IMR-90 (cell line): ENCODE measurements at places on chromosomes 1 and 21. TPM values are rescaled to one million over a fixed set of nuclear protein-coding genes. Genes with fewer than 3 reads are reported as not detected.

ST6GALNAC5 gene
- 2.8 and 3.4 TPM in 2 replicates for total RNA-seq

GRCh38 chr1:112706505-112707220 is at the start of gene RHOC:
Gene RHOC, minus strand, starts transcription at chr1:112707127. Its CDS starts 3,328 bp downstream, at chr1:112703799.
- DNase-seq: peak; percentile 56

- no peak for DNase-seq
Observed at GRCh38 chr1:40308036-40308727, 8.9 kb downstream of the COL9A2 start.

DNA sequence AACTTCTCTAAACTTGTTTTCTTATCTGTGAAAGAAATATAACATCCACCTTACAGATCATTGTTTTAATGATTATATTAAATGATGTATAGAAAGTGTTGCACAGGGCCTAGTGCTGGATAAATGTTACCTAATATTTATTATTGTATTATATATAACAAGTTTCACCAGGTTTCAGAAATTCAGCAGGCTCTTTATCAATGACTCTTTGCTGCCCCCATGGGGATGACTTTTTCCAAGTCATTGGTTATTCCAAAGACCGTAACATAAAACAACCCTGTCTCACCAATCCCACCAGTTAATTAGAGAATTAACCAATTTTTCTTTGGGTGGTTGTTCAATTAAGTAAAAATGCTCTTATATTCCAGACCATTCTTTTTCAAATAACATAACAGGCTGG is 7.3 kb upstream of the DEDD start:
- DNase-seq: peak; percentile 57

DNA sequence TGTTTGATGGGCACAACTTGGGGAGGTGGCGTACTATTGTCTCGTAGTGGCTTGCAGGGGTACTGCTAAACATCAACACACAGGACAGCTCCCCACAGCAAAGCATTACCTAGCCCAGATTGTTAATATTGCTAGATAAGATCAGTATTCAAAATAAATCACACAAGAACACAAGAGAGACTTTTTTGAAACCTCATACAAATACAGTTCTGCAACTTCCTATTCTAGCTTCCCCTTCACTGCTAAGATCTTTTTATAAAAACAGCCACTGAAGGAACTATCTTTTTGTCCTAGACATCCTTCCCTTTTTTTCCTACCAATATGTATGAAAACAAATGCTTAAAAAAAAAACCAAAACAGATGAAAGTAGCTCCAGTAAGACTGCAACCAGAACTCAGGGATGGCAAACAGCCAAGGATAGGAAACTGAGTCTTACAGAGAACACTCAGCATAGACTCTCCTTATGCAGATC is 137.8 kb upstream of the KRTAP19-8 start:
- DNase-seq: no peak

DNA sequence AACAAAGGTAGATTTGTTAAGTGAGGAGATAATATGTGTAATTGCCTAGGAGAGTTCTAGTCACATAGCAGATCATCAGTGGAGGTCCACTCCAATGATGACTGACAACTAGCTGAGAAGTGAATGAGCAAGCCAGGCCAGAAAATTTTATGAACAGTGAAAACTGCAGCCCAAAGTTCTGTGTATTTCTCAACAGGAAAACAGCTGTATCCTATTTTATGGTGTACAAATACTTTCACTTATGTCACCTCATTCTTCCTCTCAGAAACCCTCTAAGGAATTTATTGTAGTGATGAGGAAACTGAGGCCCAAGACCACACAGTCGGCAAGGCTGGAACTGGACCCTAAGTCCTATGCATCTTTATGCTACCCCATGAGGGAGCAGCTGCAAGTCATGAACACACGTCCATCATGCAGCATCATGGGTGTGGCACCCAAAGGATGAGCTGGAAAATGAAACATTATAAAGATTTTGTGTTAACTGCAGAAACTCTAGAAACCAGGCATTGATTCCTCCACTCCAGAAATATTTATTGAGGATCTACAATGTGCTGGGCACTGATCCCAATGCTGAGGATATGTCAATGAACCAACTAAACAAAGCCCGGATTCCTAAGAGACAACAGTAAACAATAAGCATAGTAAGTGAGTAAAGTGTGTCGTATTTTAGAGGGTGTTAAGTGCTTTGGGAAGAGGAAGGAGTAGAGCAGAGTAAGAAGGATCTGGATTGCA is 99.5 kb upstream of the DUSP10 start:
- no peak for DNase-seq

OR2L2 gene
- total RNA-seq: not detected in 2 replicates

ADORA3 gene
- total RNA-seq: not detected in 2 replicates

DNA sequence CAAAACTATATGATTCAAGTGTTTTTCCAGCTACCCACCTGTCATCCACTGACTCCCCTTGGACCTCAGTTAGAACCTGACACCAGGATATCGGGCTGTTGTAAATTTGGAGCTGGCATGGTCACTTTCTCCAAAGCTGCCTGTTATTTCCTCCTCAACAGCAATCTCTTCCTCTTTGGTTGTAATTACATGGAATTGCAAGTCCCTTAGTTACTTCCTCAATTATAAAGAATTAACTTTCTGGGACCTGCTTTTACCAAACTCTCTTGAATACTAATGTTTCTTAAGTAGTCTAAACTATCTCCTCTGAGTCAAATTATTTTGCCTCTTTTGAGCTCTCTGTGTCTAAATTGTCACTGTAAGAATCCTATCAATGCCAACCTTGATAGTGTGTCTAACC is 150.3 kb upstream of the SGIP1 start:
- DNase-seq: no peak

GRCh38 chr1:8281843-8282509 is 35.9 kb upstream of the SLC45A1 start:
- DNase-seq: peak; percentile 16

TDRD5 gene
- total RNA-seq: not detected in 2 replicates

- DNase-seq: no peak
Observed at GRCh38 chr1:215895276-215895675, 328.2 kb downstream of the KCTD3 start.

- DNase-seq: no peak
Observed at GRCh38 chr1:18547460-18547859, 66.7 kb downstream of the KLHDC7A start.

DNA sequence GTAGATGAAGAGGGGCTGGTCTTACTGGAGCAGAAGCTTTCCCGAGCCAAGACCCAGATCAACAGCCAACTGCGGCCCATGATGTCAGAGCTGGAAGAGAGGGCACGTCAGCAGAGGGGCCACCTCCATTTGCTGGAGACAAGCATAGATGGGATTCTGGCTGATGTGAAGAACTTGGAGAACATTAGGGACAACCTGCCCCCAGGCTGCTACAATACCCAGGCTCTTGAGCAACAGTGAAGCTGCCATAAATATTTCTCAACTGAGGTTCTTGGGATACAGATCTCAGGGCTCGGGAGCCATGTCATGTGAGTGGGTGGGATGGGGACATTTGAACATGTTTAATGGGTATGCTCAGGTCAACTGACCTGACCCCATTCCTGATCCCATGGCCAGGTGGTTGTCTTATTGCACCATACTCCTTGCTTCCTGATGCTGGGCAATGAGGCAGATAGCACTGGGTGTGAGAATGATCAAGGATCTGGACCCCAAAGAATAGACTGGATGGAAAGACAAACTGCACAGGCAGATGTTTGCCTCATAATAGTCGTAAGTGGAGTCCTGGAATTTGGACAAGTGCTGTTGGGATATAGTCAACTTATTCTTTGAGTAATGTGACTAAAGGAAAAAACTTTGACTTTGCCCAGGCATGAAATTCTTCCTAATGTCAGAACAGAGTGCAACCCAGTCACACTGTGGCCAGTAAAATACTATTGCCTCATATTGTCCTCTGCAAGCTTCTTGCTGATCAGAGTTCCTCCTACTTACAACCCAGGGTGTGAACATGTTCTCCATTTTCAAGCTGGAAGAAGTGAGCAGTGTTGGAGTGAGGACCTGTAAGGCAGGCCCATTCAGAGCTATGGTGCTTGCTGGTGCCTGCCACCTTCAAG is 57.3 kb downstream of the LAMC2 start:
- no peak for DNase-seq

DNA sequence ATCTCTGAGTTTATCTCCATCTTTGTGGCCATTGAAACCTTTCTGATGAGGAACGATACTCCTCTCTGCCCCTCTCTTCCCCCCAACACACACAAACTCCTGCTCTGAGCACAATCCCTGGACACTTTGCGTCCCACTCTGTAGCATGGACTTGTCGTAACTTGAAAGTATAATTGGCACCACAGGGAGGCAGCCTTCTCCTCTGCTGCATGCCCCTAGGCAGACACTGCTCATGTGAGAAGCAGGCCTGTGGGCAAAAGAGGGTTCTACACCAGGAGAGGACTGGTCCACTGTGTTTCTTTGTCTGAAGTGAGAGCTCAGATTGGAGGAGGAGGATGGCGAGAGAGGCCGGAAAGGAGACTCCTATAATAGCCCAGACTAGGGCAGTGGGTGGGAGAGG is 3.8 kb upstream of the PARS2 start:
- DNase-seq: peak; percentile 13

DNA sequence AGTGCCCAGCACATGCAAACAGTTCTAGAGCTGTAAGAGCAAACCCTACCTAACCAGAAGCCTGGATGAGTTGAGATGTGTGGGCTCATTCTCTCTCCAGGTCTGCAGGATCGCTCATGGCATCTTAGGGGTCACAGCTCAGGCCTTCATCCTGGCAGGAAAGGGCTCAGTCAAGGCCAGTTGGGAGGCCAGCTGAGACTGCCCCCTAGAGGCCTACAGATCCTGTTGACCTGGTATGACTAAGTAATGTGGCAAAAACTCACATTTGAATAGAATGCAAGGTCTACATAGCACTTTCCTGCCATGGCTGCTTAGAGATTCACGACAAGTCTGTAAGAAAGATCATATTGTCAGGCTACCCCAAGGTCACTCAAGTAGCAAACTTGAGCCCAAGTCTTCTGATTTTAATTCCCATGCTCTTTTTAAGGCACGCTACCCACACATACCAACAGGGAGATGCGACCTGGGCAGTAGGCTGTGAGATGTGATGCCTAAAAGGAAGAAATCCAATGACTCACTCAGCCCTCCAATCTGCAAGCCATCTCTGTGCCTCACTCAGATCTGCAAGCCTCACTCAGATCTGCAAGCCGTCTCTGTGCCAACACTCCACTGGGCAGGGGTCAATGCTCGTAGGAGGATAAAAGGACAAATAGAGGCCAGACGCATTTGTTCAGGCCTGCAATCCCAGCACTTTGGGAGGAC is 5.1 kb upstream of the CAPN8 start:
- peak; percentile 51 for DNase-seq

- DNase-seq: peak; percentile 76
Observed at GRCh38 chr1:60972841-60973364, 109.5 kb upstream of the NFIA start.

ANGPTL7 gene
- total RNA-seq: under 0.01 TPM in 1 of 2 replicates, not detected in the other

GRCh38 chr1:26959722-26960624 is at the start of gene KDF1:
Gene KDF1, minus strand, starts transcription at chr1:26960468. Its CDS starts 8,088 bp downstream, at chr1:26952380.
- DNase-seq: no peak

ADAMTS4 gene
- 0.28 and 0.72 TPM in 2 replicates for total RNA-seq

DNA sequence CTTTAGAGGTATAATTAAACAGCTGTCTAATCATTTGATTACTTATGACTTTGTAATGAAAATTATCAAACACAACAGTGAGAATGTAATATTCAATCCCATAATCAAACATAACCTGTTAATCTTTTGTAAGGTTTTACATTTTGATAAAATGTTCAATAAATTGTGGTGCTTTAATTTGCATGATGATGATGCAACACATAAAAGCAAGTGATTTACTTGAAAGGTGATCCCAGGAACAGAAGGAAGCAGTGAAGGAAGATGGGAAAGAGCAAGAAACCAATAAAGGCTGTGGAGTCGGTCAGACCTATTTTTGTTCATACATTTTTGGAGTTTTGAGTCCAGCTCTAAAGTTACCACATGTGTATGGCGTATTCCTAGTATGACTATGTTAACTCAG is 29.6 kb downstream of the ZNF695 start:
- no peak for DNase-seq

GRCh38 chr1:205009670-205010069 is 33.3 kb upstream of the CNTN2 start:
- no peak for DNase-seq

- DNase-seq: no peak
Observed at GRCh38 chr1:2588661-2589430, 2.3 kb downstream of the PRXL2B start.

WDR4 gene
- 8.6 and 11.3 TPM in 2 replicates for total RNA-seq

GRCh38 chr1:32969566-32969965 is 5.0 kb upstream of the RNF19B start:
- DNase-seq: no peak

GRCh38 chr1:80048716-80049115 is 1042.2 kb upstream of the ADGRL4 start:
- no peak for DNase-seq

DNA sequence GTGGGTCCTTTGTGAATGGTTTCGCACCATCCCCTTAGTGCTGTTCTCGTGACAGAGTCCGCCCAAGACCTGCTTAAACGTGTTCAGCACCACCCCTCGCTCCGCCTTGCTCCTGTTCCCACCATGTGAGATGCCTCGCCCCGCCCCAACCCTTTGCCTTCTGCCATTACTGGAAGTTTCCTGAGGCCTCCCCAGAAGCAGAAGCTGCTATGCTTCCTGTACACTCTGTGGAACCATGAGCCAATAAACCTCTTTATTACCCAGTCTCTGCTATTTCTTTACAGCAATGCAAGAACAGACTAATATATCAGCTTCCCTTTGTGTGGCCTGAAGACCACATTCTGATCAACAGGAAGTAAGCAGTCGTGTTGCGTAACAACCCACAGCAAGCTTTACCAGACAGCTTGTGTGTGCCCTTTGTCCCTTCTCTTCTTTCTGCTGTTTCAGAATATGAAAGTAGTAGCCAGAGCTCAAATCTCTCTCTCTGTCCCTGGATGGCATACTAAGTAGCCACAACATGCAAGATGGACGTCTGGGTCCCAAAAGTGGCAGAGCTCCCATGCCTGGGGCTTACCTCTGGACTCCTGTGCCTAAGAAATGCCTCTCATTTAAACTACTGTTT is 14.1 kb downstream of the HENMT1 start:
- peak; percentile 77 for DNase-seq

GRCh38 chr1:248155927-248156326 is 11.0 kb downstream of the OR2M5 start:
- no peak for DNase-seq

GRCh38 chr21:31034378-31034777 is 3.9 kb downstream of the KRTAP19-8 start:
- no peak for DNase-seq

SAMD13 gene
- total RNA-seq: 0.36 and 0.56 TPM in 2 replicates

REG4 gene
- not detected in 2 replicates for total RNA-seq

C1orf87 gene
- total RNA-seq: not detected in 2 replicates

SIK1 gene
- total RNA-seq: 0.54 and 0.83 TPM in 2 replicates
